ENCODE measurements at places on chromosomes 12 and 14.

GRCh38 chr12:56522411-56523193 lies 982 bp downstream of the RBMS2 start:
- DNase-seq: no peak

- DNase-seq: no peak
Measured at GRCh38 chr14:75236901-75237419, 41.7 kb upstream of the FOS start.

GRCh38 chr12:22048351-22049041 lies 2.5 kb downstream of the CMAS start:
- DNase-seq: no peak

GRCh38 chr12:39499296-39499695 lies 56.4 kb upstream of the KIF21A start:
- DNase-seq: no peak

GRCh38 chr14:50347521-50347920 lies 35.4 kb downstream of the DMAC2L start:
- DNase-seq: no peak

DNA sequence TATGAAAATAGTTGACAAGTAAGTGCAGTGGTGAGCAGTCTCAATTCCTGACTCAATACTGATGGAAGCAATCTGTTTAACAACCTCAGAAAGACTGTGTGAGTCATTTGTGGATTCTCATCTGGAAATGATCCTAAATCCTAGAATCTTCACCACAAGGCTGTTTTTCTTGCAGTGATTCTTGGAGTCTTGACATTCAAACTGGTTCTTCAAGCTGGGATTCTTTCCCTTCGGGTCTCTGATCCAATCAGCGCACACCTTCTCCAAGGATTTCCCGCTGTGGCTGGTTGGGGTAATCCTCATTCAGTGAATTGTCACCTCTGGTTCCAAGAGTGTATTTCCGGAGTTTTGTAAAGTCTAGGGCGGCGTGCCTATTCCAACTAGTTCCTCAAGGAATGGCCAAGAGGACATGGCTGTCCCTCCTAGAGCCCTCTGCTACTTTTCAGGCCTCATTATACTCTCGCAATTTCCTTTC lies 37.7 kb upstream of the FOXJ2 start:
- no peak for DNase-seq

DNA sequence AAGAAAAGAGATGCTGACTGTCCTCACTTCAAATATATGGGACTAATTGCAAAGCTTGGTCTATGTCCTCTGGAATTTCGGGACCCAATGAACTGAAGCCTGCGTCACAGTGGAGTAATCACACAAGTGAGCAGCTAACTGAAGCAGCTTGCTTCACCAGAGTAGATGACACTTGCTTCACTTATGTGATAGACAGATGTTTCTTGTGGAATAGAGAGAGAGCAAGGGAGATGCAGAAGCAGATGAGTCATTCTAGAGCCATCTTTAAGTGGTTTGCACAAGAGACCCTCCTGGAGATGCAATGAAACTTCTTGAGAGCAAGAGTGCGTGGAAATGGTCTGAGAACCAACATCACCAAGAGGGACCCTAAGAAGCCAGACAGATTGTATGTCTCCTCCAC lies 1537.1 kb upstream of the FLRT2 start:
- no peak for DNase-seq

DNA sequence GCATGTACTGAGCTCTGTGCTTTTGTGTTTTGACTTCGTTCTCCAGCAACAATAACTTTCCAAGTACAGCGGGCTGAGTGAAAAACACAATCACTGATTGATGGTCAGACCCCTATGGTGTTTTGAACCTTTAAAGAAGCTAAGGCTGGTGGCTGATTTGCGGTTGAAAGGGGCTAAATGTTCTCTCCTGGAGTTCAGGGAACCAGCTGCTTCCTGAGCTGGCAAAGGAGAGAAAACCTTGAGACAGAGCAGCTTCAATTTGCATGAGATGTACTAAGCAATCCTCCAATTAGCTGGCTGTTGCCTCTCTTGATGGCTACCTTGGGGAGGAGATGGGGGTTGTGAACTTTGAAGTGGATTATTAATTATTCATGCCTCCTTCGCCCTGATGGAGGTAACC lies 546.7 kb upstream of the SEL1L start:
- no peak for DNase-seq

DNA sequence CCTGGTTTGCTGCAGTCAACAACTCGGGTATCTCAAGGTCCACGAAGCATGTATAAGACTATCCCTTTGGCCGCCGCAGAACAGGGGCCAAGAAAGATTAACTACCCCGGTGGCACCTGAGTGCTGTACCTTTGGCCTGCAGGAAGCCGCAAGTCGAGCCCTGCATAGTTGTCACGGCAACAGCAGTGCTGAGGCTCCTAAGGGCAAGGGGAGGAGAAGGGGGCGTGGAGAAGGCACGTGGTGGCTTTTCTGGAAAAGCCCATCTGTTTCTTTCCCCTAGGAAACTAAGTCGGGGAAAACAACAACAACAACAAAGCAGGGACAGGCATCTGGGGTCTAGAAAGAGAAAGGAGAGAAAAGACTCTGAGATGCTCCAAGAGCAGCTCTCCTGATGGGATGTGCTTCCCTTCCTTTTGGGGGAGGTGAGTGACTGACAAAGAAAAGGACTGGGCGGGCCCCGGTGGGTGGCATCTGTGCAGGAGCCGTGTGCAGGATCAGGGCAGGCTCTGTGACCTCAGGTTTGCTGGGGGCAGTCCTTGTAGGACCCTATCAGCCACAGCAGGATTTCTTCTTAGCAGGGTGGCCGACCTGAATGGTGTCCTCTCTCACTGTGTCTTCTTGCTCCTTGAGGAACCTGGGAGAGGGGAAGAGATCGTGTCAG lies 123.9 kb downstream of the PRMT8 start:
- no peak for DNase-seq

GRCh38 chr14:32324601-32325000 lies 4.5 kb upstream of the AKAP6 start:
- no peak for DNase-seq
